ENCODE measurements at places on chromosomes 3 and 15.

GRCh38 chr15:88250826-88251225 is 5.7 kb downstream of the NTRK3 start:
- no peak for DNase-seq

DNA sequence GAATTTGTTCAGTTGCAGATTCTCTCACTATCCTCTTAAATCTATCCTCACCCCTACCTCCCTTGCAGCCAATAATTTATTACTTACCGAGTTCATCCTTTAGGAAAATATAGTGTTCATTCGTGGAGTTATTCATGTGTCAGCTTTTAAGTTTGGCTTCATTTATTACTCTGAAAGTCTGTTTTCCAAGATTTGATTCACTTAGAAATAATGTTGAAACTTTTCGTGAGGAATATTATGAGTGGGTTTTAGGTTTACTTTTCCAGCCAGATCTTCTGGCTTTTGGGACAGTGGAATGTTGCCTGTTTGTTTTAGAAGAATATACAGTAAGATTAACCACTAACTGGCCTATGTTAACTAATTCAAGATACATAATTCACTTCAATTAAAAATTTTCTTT is 161.0 kb upstream of the CGNL1 start:
- DNase-seq = no peak

DNA sequence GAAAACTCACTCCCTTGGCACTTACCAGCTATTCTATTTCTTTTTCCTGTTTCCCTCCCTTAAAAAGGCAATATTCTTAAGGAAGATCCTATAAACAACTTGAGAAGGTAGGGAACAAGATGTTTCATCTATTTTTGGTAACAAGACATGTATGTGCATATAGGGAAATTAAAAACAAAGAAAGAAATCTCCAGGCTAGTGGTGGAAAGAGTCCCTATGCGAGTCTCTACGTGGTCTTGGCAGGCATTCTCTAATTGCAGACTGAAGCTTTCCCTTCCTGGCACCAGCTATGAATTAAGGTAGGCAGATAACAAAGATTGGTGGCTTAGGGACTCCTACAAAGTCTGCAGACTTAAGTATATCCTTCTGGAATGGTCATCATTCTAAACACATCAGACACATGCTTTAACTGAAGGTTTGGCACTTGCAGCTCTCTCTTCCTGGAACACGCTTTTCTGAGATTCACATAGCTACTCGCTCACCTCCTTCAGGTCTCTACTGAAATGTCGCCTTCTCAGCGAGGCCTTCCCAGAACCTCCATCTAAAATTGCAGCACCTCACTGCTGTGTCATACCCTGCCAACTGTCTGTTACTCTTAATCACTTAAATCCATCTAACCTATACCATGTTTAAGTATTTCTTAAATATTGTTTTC is 336.0 kb downstream of the VGLL3 start:
- DNase-seq = no peak

DNA sequence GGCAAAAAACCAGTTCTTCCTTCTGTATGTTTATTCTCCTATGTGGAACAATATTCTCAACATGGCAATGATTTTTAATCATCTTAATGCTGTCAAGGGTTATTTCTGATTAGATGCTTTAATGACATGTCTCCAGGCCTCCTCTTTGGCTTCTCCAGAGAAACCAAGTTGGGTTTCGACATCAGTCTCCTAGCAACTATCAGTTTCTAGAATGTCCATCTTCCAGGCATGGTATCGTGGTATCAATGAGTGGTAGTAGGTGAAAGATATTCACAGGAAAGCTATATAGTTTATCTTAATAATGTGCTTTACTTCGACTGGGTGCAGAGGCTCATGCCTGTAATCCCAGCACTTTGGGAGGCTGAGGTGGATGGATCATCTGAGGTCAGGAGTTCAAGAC is 128.5 kb downstream of the C3orf70 start:
- DNase-seq = no peak

DNA sequence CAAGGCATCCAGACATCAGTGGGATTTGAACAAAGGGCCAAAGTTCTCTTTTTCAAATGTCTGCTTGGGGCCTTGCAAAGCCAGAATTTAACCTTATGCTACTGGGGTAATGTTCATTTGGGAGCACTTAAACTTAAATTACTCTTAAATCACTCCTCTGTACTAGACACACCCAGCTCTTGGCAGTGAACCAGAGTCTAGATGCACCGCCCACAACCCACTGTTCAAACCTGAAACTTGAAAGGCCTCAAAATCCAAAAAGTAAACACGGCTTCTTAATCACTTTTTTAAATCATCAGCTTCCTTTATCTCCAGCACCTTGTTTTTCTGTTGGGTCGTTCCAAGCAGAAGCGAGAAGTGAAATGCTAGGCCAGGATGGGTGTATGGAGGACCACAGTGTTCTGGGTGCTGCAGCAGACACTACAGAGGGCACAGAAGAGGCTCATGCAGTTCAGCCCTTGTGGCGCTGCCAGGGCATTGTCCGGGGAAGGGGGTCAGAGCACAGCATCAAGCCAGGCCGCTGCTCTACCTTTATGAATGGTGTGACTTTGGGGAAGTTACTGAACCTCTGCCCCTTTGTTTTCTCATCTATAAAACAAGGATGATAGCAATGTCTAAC is 28.8 kb downstream of the MECOM start:
- no peak for DNase-seq

- DNase-seq = peak; percentile 78
Observed at GRCh38 chr3:148992027-148992634, 791 bp downstream of the GYG1 start.
